Renal cortical epithelial cell (primary cell): ENCODE measurements at places on chromosomes 3 and 15.

DNA sequence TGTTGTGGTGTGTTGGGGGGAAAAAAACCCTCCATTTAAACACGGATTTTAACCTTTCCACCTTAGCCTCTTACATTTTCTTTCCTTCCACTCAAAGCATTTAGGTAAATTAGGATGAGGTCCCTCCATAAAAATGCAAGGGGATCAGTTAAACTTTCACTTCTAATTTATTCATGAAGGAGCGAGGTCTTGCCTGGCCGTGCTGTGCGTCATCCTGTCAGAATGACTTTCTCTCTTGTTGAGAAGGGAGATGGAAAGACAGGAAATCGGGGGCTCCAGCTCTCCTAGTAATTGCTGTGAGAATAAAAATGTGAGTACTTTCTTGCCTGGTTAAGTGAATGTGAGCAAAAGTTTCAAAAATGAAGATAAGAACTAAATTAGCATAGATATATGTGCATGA, 962.3 kb upstream of the NR2F2 start:
- peak; percentile 31 for DNase-seq

GRCh38 chr15:90352107-90352893, at the start of gene ZNF774:
ZNF774 (plus strand) TSS chr15:90352284; CDS start chr15:90354661, 2,377 bp downstream.
- DNase-seq, result peak; percentile 94

DNA sequence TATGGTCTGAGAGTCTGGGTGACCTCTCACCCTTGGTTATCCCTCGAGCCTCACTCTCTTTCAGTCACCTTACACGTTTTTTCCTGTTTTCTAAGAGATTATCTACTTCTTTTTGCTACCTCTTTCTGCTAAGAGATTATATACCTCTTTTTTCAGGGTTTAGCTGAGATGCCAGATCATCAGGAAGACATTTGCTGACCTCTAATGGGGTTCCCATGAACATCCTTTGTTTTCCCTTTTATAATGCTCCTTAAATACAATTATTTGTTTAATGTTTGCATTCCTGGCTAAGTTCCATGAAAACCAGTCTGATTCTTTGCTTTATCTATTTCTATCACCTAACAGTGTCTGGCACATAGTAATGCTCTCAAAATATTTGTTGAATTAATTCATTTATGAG, 39.6 kb downstream of the LEKR1 start:
- no peak for DNase-seq

DNA sequence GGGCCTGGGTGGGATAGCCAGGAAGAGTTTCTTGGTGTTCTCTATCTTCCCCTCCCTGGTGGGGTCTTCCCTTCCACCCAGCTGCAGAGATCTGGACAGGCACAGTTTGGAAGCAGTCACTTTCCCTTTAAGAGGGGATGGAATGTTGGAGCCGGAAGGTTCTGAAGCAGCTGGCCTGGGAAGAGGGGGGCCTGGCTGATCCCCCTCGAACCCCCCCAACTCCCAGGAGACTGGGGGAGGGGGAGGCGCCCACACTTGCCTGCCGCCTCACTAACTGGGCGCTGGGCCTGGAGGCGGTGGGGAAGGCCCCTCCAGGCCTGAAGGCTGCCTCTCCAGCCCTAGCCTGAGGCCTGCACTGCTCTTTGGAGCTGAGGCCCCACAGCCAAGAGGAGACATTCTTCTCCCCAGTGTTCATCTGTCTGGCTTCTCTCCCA, 1.4 kb downstream of the DVL3 start:
- DNase-seq, result no peak

GRCh38 chr3:56468184-56469106, at the start of gene ERC2:
ERC2 (minus strand) TSS chr3:56468467.
- DNase-seq, result peak; percentile 37

- peak; percentile 90 for DNase-seq
Measured at GRCh38 chr15:52651868-52652267, 27.3 kb downstream of the ATOSA start.

DNA sequence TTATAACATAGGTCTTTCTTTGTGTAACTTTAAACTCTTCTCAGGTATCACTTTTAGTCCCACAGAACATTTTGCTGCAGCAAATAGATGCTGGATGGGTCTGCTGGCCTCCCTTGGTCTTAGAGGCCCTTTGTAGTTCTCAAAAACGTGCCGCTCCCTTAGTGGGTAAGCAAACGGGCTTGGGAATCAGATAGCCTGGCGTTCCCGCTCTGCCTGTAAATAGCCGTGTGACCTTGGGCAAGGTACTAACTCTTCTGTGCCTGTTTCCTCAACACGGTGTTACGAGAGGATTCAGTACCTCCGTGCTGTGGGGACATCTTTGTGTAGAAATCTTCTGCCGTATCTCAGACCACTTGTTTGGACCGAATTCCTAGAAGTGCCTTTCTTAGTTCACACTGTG, 64.4 kb downstream of the DNAJB8 start:
- no peak for DNase-seq

- DNase-seq, result no peak
Measured at GRCh38 chr3:37086918-37087317, 87.5 kb downstream of the LRRFIP2 start.

GRCh38 chr15:100048736-100049135, 293.0 kb downstream of the ADAMTS17 start:
- DNase-seq, result no peak

DNA sequence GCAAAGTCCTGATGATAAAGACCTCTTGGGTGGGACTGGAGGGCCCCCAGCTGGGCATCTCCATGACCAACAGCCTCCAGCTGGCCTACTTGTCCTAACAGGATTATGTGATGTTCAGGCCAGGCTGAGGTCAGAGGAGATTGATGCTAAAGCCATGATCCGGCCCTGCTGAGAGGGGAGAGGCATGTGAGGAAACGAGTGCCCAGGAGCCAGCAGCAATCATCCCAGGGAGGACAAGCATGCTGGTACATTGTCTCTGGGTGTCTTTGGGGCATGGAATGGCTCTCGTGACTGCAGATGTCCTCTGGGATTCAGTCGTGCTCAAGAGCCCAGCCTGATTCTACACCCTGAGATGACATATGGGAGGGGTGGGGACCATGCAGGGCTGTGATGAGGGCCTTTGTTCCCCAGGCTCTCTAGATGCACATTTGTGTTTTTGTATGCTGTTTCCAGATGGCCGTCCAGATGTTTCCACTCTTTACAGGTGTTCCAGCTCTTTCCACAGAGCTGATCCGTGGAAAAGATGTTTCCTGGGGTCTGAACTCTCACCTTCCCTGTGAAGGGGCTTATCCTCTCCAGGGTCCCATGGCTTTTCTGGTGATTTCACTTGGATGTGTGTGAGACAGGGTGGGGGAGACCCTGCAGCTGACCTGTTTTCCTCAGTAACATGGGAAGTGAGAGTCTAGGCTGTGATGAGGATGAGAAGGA, 20.2 kb downstream of the SLC24A1 start:
- DNase-seq, result no peak

DNA sequence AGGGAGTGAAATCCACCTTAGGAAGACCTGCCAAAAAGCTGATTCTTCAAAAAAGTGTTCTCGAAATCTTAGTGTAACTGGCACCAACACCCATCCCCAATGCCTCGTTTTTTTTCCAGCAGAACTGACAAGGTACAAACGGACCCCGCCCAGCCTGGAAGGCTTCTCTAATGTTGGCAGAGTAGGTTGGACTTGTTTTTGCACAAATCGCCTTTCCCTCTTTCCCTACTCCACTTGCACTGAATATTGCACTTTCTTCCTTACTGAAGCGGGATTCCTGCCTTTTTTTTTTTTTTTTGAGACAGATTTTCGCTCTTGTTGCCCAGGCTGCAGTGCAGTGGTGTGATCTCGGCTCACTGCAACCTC, 544 bp upstream of the TIMMDC1 start:
- peak; percentile 22 for DNase-seq

- DNase-seq, result no peak
Measured at GRCh38 chr3:37609181-37610110, 252.2 kb upstream of the CTDSPL start.
